ENCODE measurements at places on chromosomes 11 and 22. TPM values are rescaled to one million over a fixed set of nuclear protein-coding genes. Genes with fewer than 3 reads are reported as not detected.

Gene ANGPTL5
- not detected for total RNA-seq

Gene LINC01488
- not detected for total RNA-seq

Gene STARD10
- total RNA-seq, result 22.7 TPM

Gene LRRC74B
- not detected for total RNA-seq

Gene P2RY6
- 1.1 TPM for total RNA-seq

Gene LSP1
- 1.1 TPM for total RNA-seq

Gene MOGAT2
- total RNA-seq, result not detected

All from glomerular endothelial cell (primary cell).